ENCODE measurements at places on chromosomes 12 and 14.
A peak's percentile ranks its signal among the peaks of the same experiment; 100 is the strongest.

DNA sequence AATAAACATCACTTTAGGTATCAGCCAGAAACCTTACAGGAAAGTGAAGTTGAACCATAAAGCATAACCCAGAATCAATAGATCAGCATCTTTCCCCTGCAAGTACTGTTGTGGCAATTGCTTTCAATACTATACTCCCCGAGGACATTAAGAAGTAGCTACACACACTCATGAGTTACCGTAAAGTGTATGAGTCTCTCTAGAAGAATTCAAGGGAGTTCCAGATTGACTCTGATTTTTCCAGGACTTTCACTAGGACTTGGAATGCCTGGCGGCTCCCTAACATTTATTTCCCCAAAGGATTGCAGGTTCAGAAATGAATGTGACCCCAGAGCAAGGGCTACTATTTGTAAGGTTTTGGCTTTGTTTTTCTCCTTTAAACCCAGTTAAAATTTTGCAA, 465.4 kb upstream of the MDGA2 start:
- no peak for DNase-seq

DNA sequence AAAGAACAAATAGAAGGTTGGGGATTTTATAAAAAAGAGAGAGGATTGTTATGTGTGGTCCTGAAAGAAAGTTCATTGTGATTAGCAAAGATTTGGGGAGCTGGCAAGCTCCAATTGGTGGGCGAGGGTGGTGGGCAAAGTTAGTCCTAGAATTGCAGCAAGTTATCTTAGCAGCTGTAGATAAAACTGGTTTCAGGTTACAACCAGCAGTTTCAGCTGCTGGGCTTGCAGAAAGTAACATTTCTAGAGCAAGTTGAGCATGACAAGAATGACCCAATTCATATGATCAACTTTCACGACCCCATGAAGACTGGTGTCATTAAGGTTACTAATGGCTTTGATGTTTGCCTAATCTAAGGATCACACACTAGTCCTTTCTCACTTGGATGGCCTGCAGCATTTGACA, 177.9 kb upstream of the NUDT4 start:
- DNase-seq: no peak

- DNase-seq: no peak
These were observed 17.8 kb downstream of the OTUB2 start for GRCh38 chr14:94043756-94044475.

DNA sequence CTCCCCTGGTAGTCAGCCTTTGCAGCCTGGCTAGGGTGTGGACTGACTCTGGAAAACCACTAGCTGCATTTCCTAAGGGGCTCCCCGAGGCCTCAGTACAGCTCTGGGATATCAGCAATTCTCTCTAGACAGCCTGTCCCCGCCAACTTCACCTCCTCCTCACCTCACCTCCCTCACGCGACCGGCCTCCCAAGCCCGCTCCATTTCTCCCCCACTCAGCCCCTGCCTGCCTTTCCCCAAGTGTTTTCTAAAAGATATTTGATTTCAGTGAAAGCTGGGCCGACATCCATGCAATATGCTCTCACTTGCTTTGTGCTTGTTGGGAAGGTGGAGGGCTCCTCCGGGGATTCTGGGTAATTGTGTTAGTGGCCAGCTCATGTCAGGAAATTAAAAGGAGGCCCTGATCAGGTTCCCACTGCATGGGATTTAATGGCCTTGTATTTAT, 91.8 kb downstream of the ESRRB start:
- DNase-seq: no peak

DNA sequence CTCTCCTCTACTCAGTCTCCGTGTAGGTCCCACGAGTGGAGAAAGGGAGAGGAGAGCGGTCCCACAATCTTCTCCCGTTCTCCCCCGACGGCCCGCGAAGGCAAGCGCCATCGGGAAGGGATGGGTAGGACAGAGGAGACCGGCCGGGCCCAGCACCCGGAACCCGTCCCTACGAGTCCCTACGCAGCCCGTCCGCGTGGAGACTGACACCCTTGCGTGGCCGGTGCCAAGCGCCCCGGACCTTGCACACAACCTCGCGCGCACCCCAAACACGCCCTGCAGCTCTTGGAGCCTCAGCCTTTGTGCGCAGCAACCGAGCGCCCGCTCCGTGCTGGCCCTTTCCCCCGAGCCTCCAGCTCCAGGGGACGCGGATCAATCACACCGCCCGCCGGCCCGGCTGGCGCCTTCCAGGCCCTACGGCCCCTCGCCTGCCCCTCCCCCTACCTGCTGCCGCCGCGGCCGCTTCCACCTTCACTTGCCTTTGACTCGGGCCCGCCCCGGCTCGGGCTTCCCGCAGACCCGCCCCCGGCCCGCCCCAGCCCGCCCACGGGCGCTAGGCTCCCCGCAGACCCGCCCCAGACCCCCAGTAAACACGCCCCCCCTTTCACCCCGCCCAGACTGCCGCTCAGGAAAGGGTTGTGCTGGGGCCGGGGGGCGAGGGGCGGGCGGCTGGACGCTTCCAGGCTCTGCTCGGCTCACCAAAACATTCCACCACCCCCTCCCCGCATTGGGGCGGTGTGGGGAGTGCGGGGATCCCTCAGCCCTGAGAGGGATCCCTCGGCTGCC, at the start of gene NDRG2:
NDRG2 (minus strand) TSS at position 477 of the 786 bp plus-strand sequence. CDS start 1,746 bp downstream, outside the sequence.
- peak; percentile 10 for DNase-seq

DNA sequence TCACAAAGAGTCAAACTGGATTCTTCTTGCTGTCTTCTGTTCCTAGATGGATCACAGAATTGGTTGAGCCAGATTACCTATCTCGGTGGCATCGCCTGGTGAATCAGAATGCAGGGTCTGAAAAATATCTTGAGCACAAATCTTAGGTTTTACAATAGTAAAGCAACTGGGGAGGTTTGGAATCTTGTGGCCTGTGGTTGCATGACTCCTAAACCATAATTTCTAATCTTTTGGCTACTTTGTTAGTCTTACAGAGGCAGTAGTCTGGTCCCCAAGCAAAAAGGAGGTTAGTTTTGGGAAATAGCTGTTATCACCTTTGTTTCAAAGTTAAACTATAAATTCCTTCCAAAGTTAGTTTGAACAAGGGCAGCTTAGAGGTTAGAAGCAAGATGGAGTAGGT, 1488.5 kb upstream of the FLRT2 start:
- peak; percentile 20 for DNase-seq

Data from fibroblast of skin of scalp (primary cell).